ENCODE measurements at places on chromosomes 4 and X.

- DNase-seq: no peak
These were observed 14.2 kb upstream of the PJA1 start for GRCh38 chrX:69179380-69179911.

DNA sequence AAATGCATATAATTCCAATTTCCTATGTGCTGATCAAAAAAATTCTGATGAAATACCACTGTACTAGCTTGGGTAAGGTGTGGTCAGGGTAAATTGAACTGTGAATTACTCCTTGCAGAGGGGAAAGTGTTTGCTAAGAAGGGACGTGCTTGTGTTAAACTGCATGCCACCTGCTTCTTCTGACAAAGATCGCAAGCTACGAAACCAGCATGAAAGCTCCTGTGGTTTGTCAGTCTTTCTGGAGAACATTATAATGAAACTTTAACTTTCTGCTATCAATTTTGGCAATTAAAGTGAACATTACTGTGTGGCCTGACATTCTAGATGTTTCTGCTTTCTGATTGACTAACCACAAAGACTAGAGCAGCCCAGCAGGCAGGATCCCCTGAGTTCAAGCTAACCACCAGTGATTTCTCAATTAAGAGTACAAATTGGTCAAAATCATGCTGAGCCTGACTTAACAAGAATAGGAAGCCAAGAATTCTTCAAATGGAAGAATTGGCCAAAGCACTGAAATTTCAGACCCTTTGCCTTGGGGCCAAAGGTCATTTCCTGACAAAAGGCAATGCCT is 239.0 kb downstream of the SLITRK2 start:
- DNase-seq: no peak

GRCh38 chr4:121679267-121679666 is 17.5 kb downstream of the ANXA5 start:
- DNase-seq: no peak

GRCh38 chr4:61533140-61533539 is 333.0 kb downstream of the ADGRL3 start:
- no peak for DNase-seq

GRCh38 chr4:99708551-99708950 is 50.9 kb upstream of the C4orf54 start:
- DNase-seq: no peak

GRCh38 chrX:21757960-21758359 is at the start of gene SMPX:
SMPX (minus strand) TSS chrX:21758116; CDS start chrX:21754290, 3,826 bp downstream.
- no peak for DNase-seq

DNA sequence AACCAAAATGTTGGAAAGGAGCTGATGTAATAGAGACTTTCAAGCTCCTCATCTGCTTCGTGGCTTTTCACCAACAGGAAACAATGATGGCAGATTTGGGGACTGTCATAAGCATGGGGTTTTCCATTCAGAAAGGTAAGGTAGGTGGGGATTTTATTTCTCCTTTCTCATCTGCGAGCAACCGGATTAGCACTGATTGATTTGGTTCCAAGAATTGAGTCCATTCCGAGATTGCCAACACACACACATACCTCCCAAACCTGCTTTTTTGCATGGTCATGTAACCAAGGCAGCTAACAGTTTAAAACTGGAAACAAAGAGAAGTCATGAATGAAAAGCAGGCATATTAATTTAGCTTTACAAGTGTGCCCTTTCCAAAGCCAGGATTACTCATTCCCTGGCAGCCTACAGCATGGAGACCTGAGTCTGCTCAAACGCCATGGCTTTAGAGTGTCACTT is 63.0 kb upstream of the LNX1 start:
- no peak for DNase-seq

- DNase-seq: no peak
These were observed 1.3 kb downstream of the PTPN13 start for GRCh38 chr4:86595426-86595805.

GRCh38 chrX:54358424-54359211 is 772 bp upstream of the WNK3 start:
- DNase-seq: peak; percentile 12

GRCh38 chrX:12973561-12974304 is 1.2 kb upstream of the TMSB4X start:
- DNase-seq: no peak

DNA sequence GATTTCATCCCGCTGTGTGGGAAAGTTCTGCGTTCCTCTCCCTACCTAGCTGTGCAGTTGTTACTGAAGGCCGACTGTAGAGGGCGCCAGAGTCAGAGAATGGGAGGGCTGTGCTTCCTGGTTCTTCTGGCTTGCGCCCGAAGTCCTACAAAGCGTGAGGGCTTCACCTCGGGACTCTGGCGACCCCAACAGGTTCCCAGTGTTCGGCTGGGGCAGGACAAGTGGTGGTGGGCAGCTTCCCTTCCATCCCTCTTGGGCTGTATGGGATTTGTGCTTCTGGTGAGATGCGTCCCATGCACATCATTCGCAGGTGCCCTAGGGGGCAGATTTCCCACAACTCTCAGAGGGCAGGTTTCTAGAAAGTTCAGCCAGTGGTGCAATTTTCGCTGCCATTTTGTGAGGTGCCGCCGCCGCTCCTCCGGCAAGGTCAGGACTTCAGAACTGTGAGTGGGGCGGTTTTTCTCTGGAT is 27.3 kb downstream of the CT45A1 start:
- peak; percentile 0 for DNase-seq

DNA sequence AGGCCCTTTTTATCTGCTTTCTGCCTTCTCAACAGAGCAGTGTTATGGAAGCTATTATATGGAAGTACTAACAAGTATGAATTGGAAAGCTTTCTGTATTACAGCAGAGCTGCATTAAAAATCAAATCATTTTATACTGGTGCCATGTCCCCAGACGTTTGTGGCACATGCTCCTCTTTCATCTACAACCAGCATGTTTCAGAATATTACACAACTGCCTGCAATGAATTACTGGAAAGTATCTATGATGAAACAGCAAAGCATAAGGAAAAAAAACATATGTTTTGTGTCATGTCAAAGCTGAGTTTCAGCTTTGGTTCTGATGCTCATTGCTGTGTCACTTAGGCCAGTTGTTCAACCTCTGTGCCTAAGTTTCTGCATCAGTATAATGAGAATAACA is 576.8 kb downstream of the GBA3 start:
- no peak for DNase-seq

GRCh38 chr4:180766045-180766444 is 1477.2 kb upstream of the TENM3 start:
- no peak for DNase-seq

DNA sequence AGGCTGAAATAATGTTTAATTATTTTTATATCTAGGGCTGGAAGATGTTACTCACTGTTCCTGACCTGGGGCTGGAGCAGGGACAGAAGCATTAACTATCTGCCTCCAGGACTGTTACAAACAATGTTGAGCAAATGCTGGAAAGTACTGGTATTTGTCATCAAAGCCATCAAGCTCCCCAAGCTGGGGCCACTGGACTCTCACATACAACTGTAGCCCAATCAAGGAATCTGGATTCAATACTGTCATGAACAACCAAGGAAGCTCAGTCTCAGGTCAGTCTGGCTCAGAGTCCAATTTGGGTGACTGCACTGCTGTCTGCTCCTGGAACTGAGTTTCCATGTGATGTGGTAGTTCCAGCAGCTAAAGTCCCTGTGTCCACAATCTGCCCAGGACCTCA is 50.4 kb downstream of the APOO start:
- DNase-seq: no peak

DNA sequence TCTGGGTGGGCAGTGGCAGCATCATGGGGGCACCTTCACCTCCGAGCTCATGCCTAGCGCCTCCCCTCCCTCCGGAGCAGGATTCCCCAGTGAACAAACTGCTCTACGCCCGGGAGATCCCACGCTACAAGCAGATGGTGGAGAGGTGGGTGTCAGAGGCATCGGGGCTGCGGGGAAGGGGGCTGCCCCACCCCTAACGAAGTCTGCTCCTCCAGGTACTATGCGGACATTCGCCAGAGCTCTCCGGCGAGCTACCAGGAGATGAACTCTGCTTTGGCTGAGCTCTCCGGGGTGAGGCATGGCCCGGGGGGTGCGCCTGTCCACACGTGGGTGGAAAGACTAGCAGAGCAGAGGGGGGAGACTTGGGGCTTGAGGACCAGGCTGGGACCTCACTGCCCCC is 2.7 kb upstream of the SRPK3 start:
- DNase-seq: no peak

DNA sequence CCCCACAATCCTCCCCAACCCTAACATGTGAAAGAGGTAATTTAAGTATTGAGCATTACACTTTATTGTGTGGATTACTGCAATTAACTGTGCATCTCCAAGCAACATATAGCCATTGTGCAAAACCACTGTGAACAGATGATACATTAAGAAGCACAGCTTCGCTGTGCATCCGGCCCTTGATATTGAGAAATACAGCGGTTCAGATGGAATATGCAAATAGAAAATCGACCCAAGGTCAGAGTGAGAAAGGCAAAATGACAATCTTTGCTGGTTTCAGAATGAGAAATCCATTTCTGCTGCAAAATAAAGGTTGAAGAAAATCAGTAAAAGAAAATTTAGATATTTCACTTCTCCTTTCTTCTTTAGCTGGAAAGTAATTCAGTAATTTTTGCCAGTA is 805.9 kb upstream of the GRID2 start:
- DNase-seq: no peak

DNA sequence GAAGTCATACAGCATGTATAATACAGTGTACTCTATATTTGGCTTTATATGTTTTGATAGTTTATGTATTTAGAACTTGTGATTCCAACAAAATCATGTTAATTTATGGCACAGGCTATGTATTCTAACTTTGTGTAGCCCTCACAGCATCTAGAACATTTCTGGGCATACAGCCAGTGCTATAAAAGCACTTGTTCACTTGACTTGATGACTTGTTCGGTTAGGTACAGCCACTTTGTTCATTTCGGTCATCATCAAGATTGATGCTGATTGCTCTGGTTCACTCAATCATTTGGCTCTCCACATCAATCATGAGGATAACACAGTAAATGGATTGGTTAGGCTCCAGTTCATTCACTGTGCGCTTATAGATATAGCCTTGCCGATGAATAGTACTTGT is 97.6 kb upstream of the IRS4 start:
- DNase-seq: no peak

DNA sequence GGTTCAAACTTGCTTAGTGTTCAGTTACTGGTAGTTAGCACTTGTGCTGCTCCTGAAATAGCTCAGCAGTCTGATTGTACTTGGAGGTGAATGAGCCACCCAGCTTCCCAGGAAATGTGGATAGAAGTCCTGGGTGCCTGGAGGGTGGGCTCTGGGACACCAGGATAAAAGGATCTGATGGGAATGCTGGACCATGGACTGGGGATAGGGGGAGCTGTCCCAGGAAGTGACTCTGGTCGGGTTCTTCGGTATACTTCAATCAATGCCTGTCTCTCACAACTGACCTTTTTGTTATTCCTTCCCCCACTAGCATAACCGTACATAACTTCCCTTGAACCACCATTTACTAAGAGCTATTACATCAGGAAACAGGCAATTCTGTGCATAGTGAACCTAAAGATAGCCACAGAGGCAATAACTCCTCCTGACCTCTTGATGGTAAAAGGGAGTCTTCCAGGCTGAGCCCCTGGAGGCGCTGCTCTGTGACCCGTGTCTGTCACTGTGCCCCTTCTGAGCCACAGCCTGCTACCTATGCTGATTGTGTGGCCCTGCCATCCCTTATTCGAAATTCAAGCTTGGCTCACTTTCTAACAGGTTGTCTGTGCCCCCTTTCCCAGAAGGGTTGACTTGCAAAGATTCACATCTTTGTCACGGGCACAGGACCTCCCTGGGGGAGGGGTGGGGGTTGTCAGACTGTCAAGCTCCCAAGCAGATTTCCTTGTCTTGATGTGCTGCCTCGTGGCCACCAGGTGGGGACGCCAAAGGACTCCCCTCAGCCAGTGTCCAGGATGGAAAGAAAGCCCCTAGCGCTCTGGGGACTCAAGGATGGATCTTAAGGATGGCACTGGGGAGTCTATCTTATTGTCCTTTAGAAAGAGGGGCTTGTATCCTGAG is 24.5 kb upstream of the WDR1 start:
- DNase-seq: no peak

- no peak for DNase-seq
These were observed 322.5 kb upstream of the GATB start for GRCh38 chr4:152083338-152083737.

DNA sequence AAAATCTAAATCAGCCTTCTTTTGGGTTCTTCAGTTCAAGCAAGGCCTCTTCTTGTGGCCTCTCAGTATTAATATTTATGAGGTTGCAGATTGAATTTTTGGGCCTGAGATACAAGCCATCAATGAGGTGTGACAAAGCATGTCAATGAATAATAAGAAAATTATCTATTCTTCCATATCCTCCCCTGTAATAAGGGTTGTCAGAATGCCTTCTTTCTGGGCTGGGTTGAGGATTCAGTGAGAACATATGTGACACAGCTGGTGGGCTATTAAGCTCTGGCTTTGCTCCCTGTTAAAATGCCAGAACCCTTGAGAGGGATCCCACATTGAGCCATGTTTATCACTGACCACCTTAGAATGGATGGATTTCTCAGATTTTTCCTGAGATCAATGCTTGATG is 187.2 kb downstream of the AR start:
- DNase-seq: no peak

DNA sequence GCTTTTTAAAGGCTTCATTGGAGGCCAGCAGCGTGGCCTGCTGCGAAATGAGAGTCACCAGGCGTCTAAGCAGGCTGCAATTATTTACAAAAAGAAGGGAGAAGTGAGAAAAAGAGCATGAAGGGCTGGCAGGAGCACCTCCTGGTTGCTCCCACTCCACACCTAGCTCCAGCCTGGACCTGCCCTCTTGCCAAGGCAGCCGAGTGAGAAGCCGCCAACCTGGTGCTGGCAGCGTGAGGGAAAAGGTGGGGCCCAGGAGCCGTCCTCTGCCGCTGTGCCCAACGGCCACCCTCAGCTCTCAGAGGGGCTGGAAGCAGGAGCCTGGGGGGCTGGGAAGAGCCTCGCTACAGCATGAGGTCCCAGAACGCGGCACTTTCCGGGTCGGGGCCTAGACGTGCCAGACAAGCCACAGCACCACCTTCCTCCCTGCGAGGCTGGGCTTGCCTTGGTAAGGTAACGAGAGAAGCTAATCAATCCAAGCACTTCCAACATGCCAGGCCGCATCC is 16.3 kb downstream of the SLC6A8 start:
- DNase-seq: no peak

- DNase-seq: no peak
These were observed 155.7 kb downstream of the SLC4A4 start for GRCh38 chr4:71494539-71494938.

DNA sequence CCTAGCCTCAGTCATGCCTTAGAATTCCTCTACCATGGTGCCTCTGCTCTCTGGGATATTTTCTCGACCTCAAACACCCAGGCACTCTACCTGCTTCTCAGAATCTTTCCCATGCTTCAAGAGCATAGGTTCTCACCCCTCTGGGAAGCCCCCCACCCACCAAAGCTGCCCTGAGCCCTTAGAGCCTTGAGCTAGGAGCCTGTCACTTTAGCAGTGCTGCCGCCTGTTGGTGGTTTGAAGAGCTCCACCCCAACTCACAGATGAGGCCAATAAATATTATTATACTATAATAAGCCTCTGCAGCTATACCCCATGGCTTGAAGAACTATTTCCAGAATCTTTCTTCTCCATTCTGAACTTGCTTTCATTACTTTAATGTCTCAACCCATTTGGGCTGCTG is 109.7 kb downstream of the RTL5 start:
- no peak for DNase-seq

GRCh38 chr4:20676501-20677197 is 23.6 kb upstream of the PACRGL start:
- DNase-seq: no peak

GRCh38 chrX:87846956-87847355 is 329.4 kb downstream of the KLHL4 start:
- DNase-seq: no peak
